SHP77 treated with DMSO at 0.1 percent for 48 hours (cell line): ENCODE measurements at places on chromosomes 7 and 10.

- DNase-seq, result no peak
These were observed 55.1 kb upstream of the TRIL start for GRCh38 chr7:29013082-29013695.

GRCh38 chr7:152072421-152072820 is 46.9 kb downstream of the GALNT11 start:
- DNase-seq, result no peak

- no peak for DNase-seq
These were observed 271.9 kb downstream of the ADARB2 start for GRCh38 chr10:1465418-1465911.

GRCh38 chr10:113041841-113042750 is 92.0 kb downstream of the TCF7L2 start:
- DNase-seq, result no peak

DNA sequence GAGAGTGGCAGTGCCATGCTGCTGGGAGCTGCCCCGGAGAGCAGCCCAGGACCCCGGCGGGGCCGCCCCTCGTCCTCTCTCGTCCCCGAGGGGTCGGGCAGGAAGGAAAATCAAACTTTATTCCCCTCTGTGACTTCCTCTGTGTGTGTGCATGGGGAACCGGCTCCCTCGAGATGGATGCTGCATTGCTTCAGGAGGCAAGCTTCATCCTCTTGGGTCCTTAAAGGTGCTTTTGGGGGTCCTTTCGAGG is 726 bp downstream of the MCU start:
- DNase-seq, result no peak

DNA sequence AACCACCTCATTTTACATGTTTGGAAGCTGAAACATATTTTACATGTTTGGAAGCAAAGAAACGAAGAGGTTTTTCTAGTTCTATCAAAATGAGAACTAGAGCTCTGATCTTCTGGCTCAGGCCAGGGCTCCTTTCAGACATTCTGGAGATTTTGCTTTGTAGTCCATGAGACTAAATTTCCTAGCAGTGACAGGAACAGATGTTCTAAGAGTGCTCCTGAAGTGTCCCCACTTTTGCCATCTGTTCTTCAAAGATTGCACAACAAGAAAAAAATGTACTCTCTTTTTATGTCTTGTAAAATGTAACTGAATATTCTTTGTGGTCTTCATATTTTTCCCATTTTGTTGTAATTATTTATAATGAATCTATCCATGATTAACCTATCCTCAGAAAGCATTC is 196.4 kb upstream of the PCLO start:
- DNase-seq, result no peak

DNA sequence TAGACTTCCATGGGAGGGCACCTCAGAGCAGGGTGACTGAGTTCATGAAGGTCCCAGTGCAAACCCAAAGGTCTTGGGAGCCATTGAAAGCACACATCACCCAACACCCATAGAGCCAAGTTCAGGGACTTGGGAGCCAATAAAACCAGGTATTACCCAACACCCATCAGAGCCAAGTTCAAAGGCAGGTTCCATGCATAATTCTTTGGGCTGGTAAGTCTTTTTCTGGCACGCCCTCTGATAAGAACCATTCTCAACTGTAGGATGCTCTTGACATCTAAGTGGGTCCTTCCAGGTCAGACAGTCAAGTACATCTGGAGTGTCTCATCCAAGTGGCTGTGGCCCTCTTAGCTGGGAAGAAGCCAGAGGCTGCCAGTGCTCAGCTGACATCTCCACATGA is 63.2 kb downstream of the EBF3 start:
- DNase-seq, result no peak

DNA sequence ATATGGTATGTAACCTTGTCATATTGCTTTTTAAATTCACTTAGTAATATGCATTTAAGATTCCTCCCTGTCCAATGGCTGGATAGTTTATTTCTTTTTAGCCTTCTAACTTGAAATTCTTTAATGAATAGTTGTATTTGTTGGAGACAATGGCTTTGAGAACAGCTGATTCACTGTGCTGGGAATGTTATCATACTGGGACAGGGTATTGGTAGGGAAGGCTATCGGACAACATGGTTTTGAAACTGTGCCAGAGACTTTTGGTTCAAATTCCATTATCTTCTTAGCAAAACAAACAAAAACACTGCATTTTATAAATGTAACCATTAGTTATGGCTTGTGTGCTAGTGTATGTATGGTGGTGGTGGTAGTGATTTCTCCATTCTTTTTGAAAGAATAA is 517.1 kb upstream of the ANKRD30A start:
- no peak for DNase-seq

DNA sequence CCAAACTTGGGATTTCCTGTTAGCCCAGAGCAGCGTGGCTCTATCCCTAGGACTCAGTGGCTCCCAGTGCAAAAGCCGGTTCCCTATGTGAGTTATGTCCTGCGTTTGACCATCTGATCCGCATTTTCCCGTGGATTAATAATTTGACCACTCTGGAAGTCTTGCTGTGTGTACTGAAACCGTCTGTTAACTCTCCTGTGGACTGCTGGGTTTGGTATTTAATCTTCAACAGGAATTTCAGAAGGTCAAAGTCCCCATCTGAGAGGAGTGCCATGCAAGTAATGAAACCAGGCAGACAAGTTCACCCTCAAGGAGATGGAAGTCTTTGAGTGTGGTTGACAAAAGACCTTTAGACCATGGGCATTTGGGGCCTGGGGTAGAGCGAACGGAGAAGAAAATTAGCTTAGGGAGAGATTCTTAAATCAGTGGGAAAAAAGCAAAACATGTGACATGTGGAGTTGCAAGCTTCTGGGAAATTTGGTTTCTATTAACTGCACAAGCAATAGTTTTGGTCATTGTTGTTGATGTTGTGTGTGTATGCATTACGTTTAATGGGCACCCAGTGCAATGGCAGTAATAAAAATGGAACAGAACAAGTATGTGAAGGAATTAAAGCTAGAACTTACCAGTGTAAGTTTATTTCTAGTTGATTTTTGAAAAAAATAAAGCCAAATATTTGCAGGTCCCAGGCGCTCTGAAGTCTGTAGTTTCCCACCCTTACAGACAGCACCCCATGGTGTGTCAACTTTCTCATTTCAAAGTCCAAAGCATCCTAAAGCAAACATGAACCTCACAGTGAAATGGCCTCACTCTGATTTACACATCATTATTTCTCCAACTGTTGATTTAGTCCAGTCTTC is 38.2 kb downstream of the LYZL1 start:
- no peak for DNase-seq

DNA sequence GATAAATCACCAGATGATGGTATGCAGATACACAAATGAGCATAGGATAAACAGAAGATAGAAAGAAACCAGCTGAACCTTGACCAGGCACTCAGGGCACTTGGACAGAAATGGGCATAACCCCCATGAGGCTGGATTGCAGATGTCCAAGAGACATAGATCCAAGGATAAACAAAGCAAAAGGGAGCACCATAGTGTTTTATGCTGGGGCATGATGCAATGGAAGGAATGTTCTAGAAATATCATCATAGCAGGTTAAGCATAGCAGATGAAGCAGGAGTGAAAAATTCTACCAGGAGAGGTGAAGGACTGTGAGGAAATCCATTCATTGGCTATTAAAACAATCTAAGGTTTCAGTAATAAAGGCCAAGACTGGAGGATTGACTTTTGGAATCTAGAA is 70.5 kb upstream of the TES start:
- DNase-seq, result no peak

GRCh38 chr10:28249512-28249911 is 53.4 kb downstream of the MPP7 start:
- DNase-seq, result no peak

DNA sequence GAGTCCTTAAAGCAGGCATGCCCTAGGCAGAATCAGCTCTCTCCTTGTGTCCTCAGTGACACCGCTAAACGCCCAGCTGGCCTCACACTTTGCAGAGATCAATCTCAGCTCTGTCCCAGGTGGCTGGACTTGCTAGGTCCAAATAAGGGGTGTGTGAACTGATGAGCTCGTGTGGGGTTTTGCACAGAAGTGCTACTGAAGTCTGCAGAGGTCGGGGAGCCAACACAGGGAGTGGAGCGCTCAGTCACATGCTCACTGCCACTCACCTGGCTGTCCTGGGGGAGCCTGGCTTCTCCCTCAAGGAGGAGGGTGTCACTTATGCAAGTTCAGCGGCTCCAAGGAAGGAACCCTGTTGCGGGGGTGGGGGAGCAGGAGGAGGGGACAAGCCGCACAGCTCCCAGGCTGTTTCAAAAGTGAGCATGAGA is 2.0 kb downstream of the ELN start:
- no peak for DNase-seq

DNA sequence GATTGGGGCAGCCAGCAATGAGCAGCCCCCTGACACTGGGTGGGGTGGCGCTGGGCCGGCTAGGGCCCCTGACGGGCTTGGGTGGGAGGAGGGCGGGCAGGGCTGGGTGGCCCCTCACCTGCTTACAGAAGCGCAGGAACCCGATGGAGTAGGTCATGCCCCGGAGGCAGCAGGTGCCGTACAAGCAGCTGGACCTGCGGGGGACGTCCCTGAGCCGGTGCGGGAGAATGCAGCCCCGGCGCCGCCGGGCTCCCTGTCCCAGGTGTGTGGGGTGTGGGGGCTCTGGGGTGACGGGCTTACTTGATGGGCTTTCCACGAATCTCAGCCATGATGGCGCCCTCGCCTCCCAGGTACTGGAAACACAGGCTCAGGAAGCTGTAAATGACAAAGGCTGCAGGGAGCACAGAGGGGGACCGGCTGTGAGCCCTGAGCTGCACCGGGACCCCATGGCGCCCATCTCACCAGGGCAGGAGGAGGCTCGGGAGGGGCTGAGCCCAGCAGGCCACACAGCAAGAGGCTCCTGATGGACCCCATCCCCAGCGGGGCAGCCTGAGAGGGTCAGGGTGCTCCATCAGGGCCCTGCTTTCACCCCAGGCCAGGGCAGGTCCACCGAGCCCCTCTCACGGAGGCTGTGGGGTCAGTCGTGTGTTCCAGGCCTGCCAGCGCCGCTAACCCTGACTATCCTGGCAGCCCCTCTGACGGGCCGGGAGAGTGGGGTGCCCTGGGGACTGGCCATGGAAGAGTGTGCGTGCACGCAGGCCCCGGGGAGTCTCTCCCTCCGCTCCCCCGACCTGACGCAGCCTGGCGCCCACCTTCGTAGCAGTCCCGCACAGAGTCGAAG is 5.8 kb downstream of the TMEM184A start:
- no peak for DNase-seq

GRCh38 chr10:118950190-118950680 is 79.3 kb upstream of the NANOS1 start:
- no peak for DNase-seq

DNA sequence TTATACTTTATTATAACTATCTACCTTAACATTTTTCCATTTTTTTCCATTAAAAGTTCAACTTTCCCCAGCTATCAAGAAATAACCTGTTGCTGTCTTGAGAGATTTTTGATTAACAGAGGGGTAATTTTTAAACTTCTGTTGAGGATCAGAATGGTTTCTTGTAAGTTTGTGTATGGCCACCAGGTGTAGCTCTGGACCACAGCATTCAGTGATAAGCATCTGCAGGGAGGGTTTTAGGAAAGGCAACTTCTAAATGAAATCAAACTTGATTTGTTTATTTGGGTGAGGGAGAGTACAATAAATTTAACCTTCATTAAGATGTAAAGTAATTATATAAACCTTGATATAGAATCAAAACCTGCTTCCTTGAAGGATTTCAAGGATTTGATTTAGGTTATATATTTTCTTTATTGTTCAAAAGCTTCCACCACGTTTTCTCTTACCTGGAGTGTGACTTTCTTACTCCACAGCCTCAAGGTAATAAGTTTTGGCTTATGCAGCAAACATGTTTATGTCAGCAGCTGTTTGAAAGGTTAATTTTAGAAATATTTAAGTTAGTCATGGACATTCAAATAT is 153.3 kb downstream of the STK31 start:
- DNase-seq, result peak; percentile 40

- no peak for DNase-seq
These were observed 3.4 kb downstream of the PDGFA start for GRCh38 chr7:516216-516605.

DNA sequence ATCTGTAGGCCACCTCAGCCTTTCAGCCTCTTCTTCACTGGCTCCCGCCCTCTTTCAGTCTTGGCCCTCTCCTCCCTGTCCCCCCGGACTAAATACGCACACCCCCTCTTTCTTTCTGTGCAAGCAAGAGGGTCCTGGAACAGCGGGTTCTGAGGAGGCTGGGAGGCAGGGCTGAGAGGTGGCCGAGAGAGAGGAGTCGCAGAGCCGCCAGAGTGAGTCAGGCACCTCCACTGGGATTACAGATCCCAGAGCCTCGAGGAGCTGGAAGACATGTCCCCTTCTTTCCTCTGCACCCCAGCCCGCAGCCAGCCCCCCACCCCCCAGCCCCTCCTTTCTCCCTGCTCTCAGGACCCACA is 182 bp downstream of the CCDC136 start:
- DNase-seq, result no peak

DNA sequence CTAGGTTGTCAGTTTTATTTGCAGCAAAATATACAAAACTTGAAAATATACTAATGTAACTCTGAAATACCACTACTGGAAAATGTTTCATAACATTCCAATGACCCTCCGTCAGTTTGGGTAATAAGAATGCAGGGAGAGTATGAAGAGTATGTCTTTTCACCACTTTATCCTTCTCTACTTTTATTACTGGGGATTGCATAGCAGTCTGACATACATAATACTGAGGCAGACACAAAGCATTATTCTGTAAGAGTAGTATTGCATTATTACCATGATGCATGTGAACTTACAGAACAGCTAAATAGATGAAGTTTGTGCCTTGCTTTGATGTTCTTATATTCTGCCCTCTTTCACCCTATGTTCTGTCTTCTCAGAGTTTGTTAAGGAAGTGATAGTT is 151.8 kb upstream of the TPK1 start:
- no peak for DNase-seq

GRCh38 chr10:12743941-12744340 is 257.6 kb downstream of the CCDC3 start:
- no peak for DNase-seq

DNA sequence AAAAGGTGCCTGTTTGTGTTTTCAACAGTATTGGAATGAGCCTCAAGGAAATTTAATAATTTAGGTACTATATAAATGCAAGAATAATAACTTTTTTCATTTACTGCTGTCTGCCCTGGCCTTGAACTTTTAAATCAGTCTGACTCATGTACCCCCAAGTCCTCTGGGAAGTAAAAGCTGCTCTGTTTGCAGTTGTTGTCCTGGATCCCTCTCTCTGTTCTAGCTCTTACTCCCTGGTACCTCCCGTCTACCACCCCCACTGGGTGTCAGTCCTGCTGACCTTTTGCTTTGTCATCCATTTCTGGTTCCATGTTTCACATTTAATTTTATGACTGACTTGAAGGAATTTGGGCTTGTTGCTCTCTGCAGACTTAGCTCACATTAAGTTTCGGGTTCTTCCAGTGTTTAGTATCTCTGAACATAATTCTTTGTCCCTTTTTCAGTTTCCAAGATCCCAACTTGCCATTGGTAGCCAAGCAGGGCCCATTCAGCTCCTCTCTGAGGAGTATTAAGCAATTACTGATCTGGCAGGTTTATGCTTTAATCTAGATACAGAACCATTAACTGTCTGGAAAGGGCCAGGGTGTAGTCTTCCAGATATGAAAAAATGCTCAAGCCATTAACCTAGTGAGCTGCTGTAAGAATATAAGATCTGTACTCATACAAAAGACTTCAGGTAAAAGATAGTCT is 208.7 kb upstream of the FAM3C start:
- no peak for DNase-seq
